T-helper 17 cell (primary cell): ENCODE measurements at places on chromosomes 5 and 9.
A peak's percentile ranks its signal among the peaks of the same experiment; 100 is the strongest.

DNA sequence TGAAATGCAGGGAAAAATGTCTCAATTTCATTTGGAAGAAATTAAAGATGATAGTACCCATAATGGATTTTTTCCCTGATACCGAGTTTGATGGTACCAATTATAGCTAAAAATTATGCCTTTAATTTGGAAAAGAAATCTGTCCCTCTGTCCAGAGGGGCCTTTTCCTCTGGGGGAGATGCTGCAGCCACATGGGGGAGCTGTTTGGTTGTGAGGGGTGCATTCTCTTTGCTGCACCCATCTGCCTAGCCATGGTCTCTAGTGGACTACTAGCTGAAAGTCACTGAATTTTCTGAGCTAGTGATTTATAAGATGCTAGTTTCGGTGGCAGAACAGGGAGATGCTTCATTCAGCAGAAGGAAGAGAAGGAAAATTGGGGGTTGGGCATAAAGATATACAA lies 9.6 kb downstream of the SEC61B start:
- no peak for DNase-seq
- no peaks in the 10 kb centered on the region for H3K27me3 ChIP-seq
- peaks cover 11% of the 10 kb centered on the region for H3K36me3 ChIP-seq
- H3K4me1 ChIP-seq, result peaks cover 16% of the 10 kb centered on the region
- H3K4me3 ChIP-seq, result no peak overlapping the region
- no peak overlapping the region for H3K27ac ChIP-seq

DNA sequence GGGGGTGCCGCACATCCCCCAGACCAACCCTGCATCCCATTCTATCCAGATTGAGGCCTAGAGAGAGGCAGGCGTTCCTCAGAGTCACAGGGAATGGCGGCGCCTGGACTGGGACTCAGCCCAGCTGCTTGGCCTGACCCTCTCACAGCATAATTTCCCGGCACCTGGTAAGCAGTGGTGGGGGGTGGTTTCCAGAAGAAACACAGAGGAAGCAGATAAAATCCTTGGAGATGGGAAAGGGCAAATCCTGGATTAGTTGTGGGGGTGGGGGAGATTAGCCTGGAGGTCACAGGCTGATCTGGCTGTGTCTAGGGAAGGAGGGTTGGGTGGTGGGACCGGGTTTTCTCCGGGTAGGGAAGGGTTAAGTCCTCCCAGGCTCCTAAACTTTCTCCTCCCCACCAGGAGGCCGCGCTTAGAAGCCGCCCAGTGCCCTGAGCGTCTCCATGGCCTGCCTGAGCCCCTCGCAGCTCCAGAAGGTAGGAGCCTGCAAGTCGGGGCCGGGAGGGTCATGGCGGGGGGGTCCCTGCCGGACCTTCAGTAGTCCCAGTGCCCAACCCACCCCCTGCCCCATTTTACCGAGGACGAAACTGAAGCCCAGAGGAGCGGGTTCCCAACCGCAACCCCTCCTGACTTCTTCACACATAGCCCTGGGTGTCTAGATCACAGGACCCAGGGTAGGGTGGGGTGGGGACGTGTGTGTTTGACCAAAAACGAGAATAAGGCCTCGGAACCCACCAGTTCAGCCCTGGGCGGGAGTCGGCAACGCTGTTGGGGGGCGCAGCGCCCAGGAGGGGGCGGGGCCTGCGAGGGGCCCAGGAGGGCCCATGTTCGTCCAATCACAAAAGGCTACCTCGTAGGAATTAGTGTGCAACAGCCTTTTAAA lies 1.3 kb downstream of the PHYHD1 start:
- no peaks in the 10 kb centered on the region for H3K27me3 ChIP-seq
- no peak for DNase-seq
- H3K4me1 ChIP-seq, result peaks cover 2% of the 10 kb centered on the region
- no peak overlapping the region for H3K4me3 ChIP-seq
- H3K36me3 ChIP-seq, result no peaks in the 10 kb centered on the region

- no peaks in the 10 kb centered on the region for H3K4me1 ChIP-seq
- H3K27ac ChIP-seq, result no peak overlapping the region
- no peak overlapping the region for H3K4me3 ChIP-seq
- peaks cover 46% of the 10 kb centered on the region for H3K27me3 ChIP-seq
- no peak for DNase-seq
Measured at GRCh38 chr9:126236273-126236672, 90.4 kb upstream of the MVB12B start.

- no peak overlapping the region for H3K4me3 ChIP-seq
- no peaks in the 10 kb centered on the region for H3K36me3 ChIP-seq
- no peak overlapping the region for H3K27ac ChIP-seq
- H3K4me1 ChIP-seq, result no peaks in the 10 kb centered on the region
- peaks cover 51% of the 10 kb centered on the region for H3K27me3 ChIP-seq
Measured at GRCh38 chr9:72257814-72258213, 107.2 kb downstream of the ZFAND5 start.

DNA sequence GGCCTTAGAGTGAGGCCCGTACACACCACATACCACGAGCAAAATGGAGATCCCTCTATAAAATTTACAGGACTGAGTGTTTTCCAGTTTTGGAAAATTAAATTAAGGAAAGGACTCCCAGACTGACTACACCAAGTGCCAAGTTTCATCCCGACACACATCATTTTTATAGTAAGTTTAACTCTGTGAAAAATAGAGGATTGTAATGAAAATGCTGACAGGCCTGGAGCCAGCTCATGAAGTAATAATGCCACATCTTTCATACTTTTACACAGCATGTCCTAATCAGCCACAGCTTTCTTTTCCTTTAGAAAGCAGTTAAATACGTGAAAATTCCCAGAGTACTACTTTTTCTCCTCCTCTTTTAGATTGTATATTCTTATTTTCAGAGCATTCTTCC lies 169.2 kb downstream of the SAXO1 start:
- no peaks in the 10 kb centered on the region for H3K36me3 ChIP-seq
- peaks cover 23% of the 10 kb centered on the region for H3K27me3 ChIP-seq
- H3K27ac ChIP-seq, result no peak overlapping the region
- no peak for DNase-seq

DNA sequence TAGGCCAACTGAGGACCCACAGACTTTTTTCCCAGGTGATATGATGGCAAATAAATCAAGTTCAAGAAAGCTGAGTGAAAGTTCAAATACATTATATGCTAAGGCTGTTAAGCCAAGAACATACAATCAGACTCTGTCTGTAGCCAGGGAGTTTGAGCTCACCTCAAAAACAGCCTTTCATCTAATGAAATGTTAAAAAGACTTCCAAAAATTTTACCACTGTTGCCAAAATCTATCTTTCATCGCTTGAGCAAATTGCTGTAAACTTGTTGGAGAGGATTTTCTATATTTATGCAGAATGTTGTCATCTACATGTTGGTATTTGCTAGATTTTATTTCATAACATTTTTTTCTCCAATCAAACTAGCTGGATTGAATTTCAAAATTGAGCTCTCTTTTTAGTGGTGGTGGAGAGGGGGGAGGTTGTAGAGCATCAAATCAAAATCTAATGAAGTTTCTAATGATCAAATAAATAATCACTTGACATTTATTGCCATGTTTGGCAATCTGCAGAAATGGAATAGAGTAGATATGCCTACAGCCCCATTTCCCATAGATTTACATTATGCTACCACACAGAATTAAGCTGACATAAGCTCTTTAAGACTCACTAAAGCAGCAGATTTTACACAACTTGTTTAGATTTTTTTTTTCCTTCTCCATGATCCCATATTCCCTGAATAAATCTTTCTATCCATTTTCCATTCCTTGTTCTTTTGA lies 828.9 kb upstream of the ZNF608 start:
- H3K27ac ChIP-seq, result no peak overlapping the region
- no peak for DNase-seq
- no peak overlapping the region for H3K4me3 ChIP-seq

DNA sequence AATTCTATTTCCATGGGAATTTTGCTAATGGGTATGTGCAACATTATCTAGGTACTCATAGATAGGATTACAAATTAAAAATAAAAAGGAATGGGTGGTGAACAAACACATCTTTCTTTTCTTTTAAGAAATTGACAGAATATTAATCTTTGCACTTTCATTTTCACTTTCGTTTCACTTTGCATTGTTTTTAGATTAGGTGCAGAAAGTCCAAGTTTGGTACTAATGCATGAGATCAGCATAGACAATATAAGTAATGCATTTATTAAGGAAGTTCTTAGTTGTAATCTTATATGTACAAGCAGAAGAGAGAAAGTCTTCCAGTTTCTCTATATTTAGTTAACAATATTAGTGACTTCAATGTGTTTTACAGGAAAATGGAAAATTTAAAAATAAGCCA lies 196.5 kb downstream of the COMMD10 start:
- no peak for DNase-seq
- no peaks in the 10 kb centered on the region for H3K4me1 ChIP-seq
- peak overlapping the region; percentile 13 for H3K4me3 ChIP-seq
- H3K27ac ChIP-seq, result no peak overlapping the region

- H3K27ac ChIP-seq, result peak overlapping the region; percentile 27
- H3K36me3 ChIP-seq, result peaks cover 4% of the 10 kb centered on the region
Measured at GRCh38 chr9:20015427-20015931, 226.6 kb upstream of the SLC24A2 start.

GRCh38 chr9:27442464-27442863 lies 81.6 kb upstream of the IFNK start:
- DNase-seq, result no peak
- H3K4me3 ChIP-seq, result no peak overlapping the region
- peaks cover 4% of the 10 kb centered on the region for H3K27me3 ChIP-seq
- peaks cover 3% of the 10 kb centered on the region for H3K36me3 ChIP-seq
- H3K4me1 ChIP-seq, result no peaks in the 10 kb centered on the region

DNA sequence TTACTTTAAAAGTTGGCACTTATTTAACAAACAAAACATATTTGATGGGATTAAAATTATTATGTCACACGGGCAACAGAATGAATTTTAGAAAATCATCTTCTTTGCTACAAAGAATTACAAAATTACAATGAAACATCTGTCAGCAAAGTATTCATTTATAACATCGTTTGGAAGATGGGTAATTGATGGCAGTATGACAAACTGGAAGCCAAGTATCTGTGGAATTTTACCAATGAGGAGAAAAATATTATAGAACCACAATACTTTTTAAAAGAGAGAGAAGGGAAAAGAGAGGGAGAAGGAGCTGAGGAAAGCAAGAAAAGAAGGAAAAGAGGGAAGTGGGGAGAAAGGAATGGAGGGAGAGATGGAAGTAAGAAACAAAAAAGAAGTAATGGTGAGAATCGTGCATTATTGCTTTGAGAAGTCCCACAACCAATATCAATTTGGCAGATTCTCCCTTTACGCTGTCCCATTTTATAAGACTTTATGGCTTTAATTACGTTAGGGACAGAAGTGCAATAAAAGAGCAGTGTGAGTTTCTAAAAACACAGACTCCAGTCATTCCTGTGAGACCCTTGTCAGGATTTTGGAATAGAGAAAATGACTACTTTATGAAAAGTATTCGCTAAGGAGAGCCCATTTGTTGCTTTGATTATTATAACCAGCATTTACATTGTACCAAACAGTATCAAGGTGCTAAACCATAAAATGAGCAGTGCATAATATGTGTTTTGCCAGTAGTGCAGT lies 76.7 kb downstream of the LURAP1L start:
- H3K4me3 ChIP-seq, result no peak overlapping the region
- DNase-seq, result no peak
- H3K4me1 ChIP-seq, result no peaks in the 10 kb centered on the region
- H3K27me3 ChIP-seq, result no peaks in the 10 kb centered on the region
- H3K27ac ChIP-seq, result no peak overlapping the region

DNA sequence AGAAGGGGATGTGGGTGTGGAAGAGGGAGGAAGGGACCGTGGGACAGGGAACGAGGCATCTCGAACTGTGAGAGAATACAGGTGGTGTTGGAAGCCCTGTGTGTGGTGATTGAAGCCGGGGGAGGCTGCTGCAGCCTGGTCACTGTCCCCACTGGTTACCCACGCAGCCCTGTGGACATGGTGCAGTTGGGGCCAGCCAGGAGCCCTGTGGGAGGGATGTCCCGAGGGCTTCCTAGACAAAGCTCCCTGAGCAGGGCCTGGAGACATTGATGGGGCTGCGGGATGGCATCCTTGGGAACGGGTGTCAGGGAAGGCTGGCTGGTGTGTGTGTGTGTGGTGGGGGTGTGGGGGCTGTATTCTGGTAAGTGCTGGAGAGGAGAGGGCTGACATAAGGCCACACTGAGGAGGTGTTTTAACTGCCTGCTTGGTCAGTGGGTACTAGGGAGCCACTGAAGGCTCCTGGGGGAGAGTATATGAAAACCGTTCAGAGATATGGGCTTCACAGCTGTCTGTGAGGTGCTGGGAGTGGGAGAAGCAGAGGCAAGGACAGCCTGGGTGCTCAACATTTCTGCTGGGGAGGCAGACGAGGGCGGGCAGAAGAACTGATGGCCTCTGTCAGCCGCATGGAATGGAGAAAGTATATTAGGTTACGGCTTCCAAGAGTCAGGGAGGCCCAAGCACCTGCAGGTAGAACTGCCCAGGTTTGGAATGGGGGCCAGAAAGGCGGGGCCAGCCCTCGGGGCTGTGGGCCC lies 20.0 kb downstream of the WNK2 start:
- H3K4me3 ChIP-seq, result no peak overlapping the region
- peaks cover 14% of the 10 kb centered on the region for H3K27me3 ChIP-seq
- no peak for DNase-seq
- H3K27ac ChIP-seq, result no peak overlapping the region
- H3K4me1 ChIP-seq, result peaks cover 6% of the 10 kb centered on the region

DNA sequence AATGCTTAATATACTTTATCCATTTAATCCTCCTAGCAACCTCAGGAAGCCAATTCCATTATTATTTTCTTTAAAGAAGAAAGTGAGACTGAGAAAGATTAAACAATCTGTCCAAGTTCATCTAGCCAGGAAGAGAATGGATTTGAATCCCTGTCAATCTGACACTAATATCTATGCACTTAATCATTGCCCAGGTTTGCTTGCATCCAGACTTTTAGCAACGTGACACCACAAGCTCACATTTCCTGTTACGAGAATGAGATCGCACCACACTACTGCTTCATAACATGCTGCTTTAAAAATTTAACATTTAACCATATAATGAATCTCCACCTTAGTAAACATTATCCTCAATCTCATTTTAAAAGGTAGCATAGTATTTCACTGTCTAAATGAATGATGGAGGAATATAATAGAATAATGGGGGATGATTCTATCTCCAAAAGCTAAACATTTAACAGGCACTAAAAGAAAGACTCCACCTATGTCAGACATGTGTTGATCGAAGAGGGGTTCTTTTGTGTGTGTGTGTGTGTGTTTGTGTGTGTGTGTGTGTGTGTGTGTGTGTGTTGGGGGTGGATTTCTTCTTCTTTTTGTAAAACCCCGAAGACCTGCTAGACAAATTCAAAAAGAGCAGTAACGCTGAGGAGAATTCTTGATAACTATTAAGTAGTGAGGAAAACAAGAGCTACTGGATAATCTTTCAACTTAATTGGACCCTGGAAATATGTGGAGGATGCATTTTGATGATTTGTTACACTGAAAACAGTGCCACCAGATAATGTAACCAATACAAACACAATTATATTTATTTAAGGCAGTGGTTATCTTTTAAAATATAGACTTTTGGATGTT lies 138.7 kb upstream of the NR3C1 start:
- DNase-seq, result no peak
- no peak overlapping the region for H3K27ac ChIP-seq
- no peak overlapping the region for H3K4me3 ChIP-seq
- H3K4me1 ChIP-seq, result peaks cover 6% of the 10 kb centered on the region

- H3K4me3 ChIP-seq, result no peak overlapping the region
- H3K27me3 ChIP-seq, result no peaks in the 10 kb centered on the region
- no peak overlapping the region for H3K27ac ChIP-seq
- no peak for DNase-seq
- H3K36me3 ChIP-seq, result peaks cover 5% of the 10 kb centered on the region
Measured at GRCh38 chr9:127742435-127743088, 7.5 kb upstream of the TOR2A start.
